ENCODE measurements at places on chromosomes 5 and 9. TPM values are rescaled to one million over a fixed set of nuclear protein-coding genes. Genes with fewer than 3 reads are reported as not detected.

The ADGRD2 gene
- total RNA-seq, result 1.6 TPM

The TMC1 gene
- 0.31 TPM for total RNA-seq

The FRRS1L gene
- 0.71 TPM for total RNA-seq

The FNIP1 gene
- 20.0 TPM for total RNA-seq

The NCS1 gene
- 32.4 TPM for total RNA-seq

The ZDHHC11B gene
- total RNA-seq, result 3.1 TPM

The IL33 gene
- total RNA-seq, result not detected

The BSPRY gene
- 6.4 TPM for total RNA-seq

The PCA3 gene
- total RNA-seq, result not detected

The ADAMTS12 gene
- total RNA-seq, result 11.5 TPM

The ITGA2 gene
- 5.5 TPM for total RNA-seq

The FBN2 gene
- total RNA-seq, result 56.7 TPM
